ENCODE measurements at places on chromosomes 2 and 18.

GRCh38 chr2:175312137-175312536 lies 130.6 kb upstream of the ATP5MC3 start:
- no peak for DNase-seq

DNA sequence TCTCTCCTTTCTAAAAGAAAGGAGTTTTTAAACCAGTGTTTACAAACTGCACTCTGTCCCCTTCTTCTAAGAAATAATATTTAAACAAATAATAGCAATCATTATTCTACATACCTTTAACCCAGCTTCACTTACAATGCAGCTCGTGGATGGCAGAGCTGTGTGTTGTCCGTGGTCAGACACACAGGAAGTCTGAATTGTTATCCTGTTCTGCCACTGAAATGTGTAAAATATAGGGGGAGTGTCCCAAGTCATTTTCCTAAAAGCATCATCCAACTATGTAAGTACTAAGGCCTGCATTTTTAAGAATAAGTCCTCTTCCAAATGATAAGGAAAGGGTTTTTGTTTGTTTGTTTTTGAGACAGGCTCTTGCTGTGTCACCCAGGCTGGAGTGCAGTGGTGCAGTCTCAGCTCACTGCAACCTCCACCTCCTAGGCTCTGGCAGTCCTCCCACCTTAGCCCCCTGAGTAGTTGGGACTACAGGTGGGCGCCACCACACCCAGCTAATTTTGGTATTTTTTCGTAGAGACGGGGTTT lies 2.7 kb upstream of the PPP4R1 start:
- DNase-seq, result no peak

- no peak for DNase-seq
These were observed 20.2 kb upstream of the DARS1 start for GRCh38 chr2:136005462-136006196.

DNA sequence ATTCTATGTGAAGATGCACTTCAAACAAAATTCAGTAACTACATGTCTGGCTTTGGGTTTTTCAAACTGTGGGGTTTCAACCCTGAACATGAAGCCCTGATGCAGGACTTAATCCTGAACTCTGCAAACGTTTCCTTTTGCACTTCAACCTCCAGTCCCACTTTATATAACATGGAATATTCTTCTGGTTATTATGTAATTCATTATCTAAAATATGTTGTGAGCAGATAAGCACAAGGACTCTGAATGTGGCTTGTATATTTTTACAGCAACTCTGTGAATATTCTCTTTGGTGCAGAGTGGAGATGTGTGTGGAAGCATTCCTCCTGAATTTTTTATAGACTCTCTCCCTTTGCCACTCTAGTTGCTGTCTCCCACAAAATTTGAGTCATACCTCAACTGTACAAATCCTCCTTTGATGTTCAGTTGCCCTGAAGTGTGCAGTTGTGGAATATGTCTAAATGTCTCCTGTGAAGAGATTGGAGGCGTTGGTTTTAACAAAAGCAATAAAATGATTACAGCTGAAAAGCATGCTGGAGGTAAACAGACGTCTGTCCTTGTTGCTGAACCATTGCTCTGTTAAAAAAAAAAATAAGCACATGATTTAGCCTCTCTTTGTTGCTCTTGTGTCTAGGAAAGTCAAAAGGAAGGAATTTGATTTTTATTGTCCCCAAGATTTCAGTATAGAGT lies 205.1 kb upstream of the NRP2 start:
- DNase-seq, result no peak

DNA sequence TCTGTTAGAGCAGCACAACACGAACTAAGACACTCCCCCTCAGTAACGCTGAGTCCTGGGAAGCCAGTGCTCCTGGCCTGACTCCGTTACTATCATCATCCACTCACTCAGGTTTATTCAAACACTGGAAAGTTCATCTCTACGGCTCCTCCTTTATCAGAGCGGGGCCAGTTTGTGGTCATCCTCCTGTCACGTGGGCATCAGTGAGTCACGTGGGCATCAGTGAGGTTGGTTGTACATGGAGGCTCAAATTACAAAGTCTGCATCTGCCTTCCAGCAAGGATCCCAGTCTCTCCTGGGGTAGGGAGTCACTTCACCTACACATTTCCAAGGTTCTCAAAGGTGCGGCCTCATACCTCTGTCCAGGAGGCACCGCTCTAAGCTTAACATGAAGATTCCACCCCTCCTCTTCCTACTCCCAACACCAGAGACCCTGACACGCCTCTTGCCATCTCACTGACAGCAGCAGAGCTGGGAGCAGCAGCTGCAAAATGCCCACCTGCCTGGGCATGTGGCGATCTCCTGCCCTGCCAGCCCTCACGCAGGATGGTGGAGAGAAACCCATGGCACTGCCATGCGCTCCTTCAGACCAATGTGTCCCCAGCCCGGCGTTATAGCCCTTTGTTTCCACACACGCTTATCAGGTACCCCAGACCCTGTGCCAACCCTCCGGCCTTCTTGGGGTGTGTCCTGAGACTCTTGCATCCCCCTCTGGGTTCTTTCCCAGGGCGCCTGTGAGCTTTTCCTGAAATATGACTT lies 99.2 kb upstream of the PTPRM start:
- no peak for DNase-seq

- DNase-seq, result no peak
These were observed 56.7 kb downstream of the LBH start for GRCh38 chr2:30287857-30288513.

DNA sequence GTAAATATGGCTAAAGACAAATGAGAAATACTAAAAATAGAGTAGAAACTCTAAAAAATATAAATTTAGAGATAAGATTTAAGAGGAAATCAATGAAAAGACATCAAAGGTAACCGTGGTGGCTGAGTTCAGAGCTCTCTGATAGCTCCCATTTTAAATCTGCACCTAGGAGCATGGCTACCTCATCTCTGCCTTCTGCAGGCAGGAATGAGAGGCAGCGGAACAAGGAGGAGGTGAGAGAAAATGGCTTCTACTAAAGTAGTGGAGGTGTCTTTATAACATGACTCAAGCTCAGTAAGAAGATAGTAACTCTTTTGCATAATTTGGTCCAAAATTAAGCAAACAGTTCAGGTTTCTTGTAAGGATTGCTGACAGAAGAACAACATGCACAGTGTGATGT lies 758.7 kb upstream of the FSHR start:
- DNase-seq, result no peak

DNA sequence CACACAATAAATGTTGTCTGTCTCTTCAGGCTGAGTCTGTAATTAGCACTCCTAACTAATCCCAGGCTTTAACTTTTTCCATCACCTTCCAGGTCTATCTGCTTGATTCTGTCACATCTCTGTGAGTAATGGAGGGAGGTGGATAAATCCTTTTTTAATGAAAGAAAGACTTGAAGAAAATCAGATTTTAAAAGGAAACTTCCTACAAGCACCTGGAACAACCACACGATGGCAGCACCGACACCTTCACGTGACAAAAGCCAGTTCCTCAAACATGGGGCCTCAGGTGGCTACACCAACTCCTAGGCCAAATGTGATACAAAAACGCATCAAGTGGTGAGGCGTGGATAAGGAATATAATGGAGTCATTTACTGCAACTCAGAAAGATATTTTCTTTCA lies 41.8 kb downstream of the TGFBRAP1 start:
- peak; percentile 11 for DNase-seq

DNA sequence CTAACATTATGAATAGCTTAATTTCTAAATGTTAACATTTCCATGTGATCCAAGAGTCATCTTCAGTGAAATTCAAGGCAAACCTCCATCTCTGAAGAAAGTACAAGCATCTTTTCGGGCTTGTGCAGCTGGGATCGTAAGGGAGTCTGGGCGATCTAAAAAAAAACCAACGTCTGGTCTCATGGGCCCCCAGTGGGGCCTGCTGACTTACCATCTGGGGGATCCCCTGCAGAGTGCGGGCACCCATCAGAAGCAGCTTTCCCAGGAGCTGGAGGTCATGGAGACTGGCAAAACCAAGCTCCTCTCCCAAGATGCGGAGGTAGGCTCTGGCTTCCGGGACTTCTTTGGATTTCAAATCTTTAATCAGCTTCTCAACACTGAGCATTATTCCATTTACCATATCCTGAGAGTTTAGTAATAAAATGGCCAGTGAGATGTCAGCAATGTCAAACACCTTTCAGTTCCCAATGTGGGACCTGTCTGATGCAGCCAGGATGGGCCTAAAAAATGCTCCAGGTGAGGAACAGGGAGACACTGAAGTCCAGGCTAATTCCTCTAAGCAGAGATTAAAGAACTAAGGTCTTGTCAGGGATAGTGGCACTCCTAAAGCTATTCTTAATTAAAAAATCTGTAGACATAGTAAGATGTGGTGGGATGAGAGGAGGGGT lies 19.0 kb downstream of the APOB start:
- DNase-seq, result no peak

- no peak for DNase-seq
These were observed 405.5 kb downstream of the RND3 start for GRCh38 chr2:150081775-150082481.

DNA sequence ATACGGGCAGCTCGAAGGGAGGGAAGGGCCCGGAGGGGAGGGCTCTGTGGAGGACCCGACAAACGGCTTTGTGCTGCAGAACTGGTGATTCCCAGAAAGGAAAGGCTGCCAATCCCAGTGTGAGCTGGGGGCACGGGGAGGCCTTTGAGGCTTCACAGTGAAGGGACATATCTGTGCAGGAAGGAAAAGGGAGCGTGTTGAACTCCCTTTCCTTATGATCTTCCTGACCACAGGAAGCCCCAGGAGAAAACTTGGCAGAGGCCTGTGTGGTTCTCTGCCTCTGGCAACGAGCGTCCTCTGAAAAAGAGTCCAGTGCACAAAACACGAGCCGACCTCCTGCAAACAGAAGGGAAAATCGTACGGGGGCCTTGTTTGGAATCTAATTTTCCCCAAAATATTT lies 683.5 kb upstream of the SALL3 start:
- no peak for DNase-seq

- no peak for DNase-seq
These were observed 130.1 kb upstream of the PIEZO2 start for GRCh38 chr18:11279461-11279860.

DNA sequence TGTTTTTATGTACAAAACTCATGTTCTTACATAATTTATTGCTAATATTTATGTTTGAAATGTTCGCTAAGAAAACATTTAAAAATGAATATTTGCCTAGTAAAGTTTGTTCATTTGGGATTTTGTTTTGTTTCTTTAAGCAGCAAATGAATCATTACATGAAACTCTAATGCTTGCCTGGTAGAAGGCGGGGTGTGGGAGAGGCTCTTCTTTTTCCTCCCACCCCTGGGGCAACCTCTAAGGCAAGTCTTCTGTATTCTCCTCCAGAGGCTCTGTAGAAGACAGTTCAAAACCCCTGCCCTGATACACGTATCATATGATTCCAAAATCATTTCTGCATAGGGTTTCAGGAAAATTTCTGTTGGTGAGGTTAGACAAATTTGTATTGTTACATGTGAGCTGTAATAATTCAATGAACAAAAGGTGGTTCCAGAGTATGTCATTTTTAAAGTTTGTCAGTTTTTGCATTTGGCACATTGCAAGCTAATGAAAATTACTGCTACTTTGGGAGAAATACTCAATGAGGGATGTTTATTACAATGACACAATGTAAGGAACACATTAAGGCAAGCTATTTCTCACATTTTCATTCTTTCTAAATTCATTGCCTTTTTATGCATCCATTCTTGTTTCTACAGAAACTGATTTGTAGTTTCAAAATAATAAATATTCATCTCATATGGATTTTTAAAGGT lies 302.3 kb upstream of the UBE2E3 start:
- DNase-seq, result no peak

GRCh38 chr18:74375999-74376398 lies 60.4 kb downstream of the C18orf63 start:
- no peak for DNase-seq

DNA sequence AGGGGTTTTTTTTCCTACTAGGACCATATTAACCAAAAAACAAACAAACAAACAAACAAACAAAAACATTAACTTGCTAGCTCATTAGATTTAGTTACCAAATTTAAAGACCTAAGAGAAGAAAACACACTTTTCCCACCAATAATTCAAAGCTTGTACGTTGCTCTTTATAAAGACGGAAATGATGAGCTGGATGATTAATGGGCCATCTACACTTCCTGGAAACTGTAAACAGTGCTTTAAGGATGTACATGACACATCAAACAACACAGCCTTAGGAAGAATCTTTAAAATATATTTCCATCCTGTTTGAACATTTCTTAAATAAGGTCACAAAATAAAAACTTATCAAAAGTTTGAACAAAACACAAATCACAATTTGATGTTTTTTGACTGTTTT lies 982 bp downstream of the BMP10 start:
- DNase-seq, result no peak

DNA sequence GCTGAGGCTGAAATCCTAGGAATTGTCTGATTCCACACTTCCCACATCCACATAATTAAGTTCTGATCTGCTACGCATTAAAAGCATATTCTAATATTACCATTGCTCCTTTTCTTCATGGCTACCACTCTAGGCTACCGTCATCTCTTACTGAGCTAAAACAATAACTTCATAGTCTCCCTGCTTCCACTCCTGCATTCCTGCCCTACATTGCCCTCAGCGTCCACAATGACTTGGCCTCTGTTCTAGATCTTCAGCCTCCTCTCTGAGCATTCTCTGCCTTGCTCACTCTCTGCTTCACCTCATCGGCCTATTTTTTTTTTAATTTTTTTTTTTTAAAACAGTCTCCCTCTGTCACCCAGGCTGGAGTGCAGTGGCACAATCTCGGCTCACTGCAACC lies 15.8 kb upstream of the TLK1 start:
- no peak for DNase-seq

- DNase-seq, result no peak
These were observed 282.9 kb downstream of the DYSF start for GRCh38 chr2:71736091-71736861.

- no peak for DNase-seq
These were observed 567 bp downstream of the NT5C1B start for GRCh38 chr2:18588802-18589201.

GRCh38 chr2:100984892-100985307 lies 17.2 kb upstream of the RPL31 start:
- DNase-seq, result peak; percentile 68

DNA sequence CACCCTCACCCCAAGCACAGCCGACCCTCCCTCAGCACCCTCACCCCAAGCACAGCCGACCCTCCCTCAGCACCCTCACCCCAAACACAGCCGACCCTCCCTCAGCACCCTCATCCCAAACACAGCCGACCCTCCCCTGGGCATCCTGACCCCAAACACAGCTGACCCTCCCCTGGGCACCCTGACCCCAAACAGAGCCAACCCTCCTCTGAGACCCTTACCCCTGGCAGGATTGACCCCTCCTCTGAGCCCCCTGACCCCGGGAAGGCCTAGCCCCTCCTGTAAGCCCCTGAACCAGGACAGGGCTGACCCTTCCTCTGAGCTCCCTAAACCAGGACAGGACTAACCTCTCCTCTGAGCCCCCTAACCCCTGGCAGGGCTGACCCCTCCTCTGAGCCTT lies 84.4 kb upstream of the RAB6C start:
- DNase-seq, result no peak

DNA sequence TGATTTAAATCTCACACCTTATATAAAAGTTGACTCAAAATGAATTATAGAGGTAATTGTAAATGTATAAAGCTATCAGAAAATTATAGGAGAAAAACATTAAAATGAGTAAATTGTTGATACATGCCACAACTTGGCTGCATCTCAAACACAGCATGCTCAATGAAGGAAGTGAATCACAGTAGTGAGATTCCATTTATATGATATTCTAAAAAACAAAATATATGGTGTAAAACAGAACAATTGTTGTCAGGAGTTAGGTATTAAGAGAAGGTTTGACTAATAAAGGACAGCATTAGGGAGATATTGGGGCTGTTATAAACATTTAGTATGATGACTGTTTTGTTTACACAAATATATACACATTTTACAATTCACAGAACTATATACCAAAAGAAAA lies 356.6 kb upstream of the CELF4 start:
- DNase-seq, result no peak

GRCh38 chr2:173427887-173428668 lies 73.4 kb downstream of the CDCA7 start:
- no peak for DNase-seq
